ENCODE measurements at places on chromosomes 1 and 21.
A peak's percentile ranks its signal among the peaks of the same experiment; 100 is the strongest.

- peaks cover 13% of the 10 kb centered on the region for H3K4me1 ChIP-seq
- no peak overlapping the region for H3K27ac ChIP-seq
- H3K4me3 ChIP-seq: no peak overlapping the region
- peaks cover 23% of the 10 kb centered on the region for H3K27me3 ChIP-seq
- peaks cover 2% of the 10 kb centered on the region for H3K36me3 ChIP-seq
These were observed 2.2 kb upstream of the FBLIM1 start for GRCh38 chr1:15756143-15757015.

DNA sequence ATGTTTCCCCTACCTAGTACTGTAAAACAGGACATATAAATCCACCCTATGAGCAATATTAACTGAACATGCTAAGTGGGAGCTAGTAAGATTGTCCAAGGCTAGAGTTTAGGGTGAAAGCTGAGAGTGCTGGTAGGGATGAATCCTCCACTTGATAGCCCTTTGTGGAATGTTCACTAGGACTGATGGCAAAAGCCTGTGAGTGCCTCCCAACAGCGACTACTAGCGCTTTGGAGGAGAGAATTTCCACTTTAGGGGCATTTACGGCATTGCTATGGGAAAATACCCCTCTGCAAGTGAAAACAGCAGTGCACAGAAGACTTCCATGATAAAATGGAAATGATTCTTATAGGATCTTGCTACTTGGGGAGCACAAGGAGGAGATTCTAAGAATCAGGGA lies 35.9 kb downstream of the CFHR5 start:
- no peak overlapping the region for H3K4me3 ChIP-seq
- DNase-seq: no peak
- H3K36me3 ChIP-seq: peaks cover 4% of the 10 kb centered on the region
- H3K27ac ChIP-seq: no peak overlapping the region

- no peak for DNase-seq
- peak overlapping the region; percentile 21 for H3K27ac ChIP-seq
- H3K36me3 ChIP-seq: no peaks in the 10 kb centered on the region
- H3K27me3 ChIP-seq: no peaks in the 10 kb centered on the region
- peaks cover 13% of the 10 kb centered on the region for H3K4me1 ChIP-seq
These were observed 30.2 kb downstream of the AMY1C start for GRCh38 chr1:103779932-103780331.

- no peak overlapping the region for H3K4me3 ChIP-seq
- H3K4me1 ChIP-seq: peaks cover 2% of the 10 kb centered on the region
- peaks cover 5% of the 10 kb centered on the region for H3K36me3 ChIP-seq
- H3K27ac ChIP-seq: no peak overlapping the region
These were observed 36.2 kb upstream of the IPO9 start for GRCh38 chr1:201792534-201793305.

- no peak for DNase-seq
- H3K4me3 ChIP-seq: peak overlapping the region; percentile 90
- peak overlapping the region; percentile 47 for H3K27ac ChIP-seq
- H3K4me1 ChIP-seq: peaks cover 10% of the 10 kb centered on the region
- no peaks in the 10 kb centered on the region for H3K36me3 ChIP-seq
- no peaks in the 10 kb centered on the region for H3K27me3 ChIP-seq
These were observed 65.8 kb upstream of the PRKACB start for GRCh38 chr1:84078108-84078841.

GRCh38 chr1:118881751-118882150 lies 106.4 kb downstream of the TBX15 start:
- peaks cover 8% of the 10 kb centered on the region for H3K27me3 ChIP-seq
- H3K27ac ChIP-seq: no peak overlapping the region
- H3K4me1 ChIP-seq: no peaks in the 10 kb centered on the region
- H3K4me3 ChIP-seq: no peak overlapping the region
- no peak for DNase-seq

GRCh38 chr1:43277116-43277876 lies 7.5 kb downstream of the TMEM125 start:
- no peak overlapping the region for H3K27ac ChIP-seq
- H3K36me3 ChIP-seq: no peaks in the 10 kb centered on the region
- DNase-seq: no peak
- no peak overlapping the region for H3K4me3 ChIP-seq
- H3K27me3 ChIP-seq: peaks cover 7% of the 10 kb centered on the region
- H3K4me1 ChIP-seq: peaks cover 3% of the 10 kb centered on the region

DNA sequence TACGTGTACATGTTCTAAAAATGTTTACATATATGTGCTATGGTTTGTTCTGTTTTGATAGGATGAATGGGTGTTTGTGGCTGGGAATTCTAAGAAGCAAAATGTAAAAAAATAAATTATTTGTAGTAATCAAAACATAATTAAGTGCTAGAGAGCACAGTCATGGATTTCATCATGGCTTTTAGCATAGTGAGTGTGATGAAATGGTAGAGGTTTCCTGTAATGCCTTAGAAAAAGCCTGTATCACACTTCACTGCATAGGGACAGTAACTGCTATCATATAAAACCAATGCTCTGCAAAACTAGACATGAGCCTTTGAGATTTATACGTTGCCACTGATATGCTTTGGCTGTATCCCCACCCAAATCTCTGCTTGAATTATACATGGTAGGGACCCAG lies 99.8 kb downstream of the PTGER3 start:
- H3K4me1 ChIP-seq: no peaks in the 10 kb centered on the region
- no peak overlapping the region for H3K4me3 ChIP-seq
- H3K36me3 ChIP-seq: no peaks in the 10 kb centered on the region
- H3K27me3 ChIP-seq: no peaks in the 10 kb centered on the region
- no peak for DNase-seq
